ENCODE measurements at places on chromosomes 7 and 10.
A peak's percentile ranks its signal among the peaks of the same experiment; 100 is the strongest.

GRCh38 chr7:127437837-127438236 lies 45.3 kb upstream of the ZNF800 start:
- no peak for DNase-seq

GRCh38 chr10:111598433-111599059 lies 521.7 kb downstream of the ADRA2A start:
- DNase-seq = peak; percentile 49

DNA sequence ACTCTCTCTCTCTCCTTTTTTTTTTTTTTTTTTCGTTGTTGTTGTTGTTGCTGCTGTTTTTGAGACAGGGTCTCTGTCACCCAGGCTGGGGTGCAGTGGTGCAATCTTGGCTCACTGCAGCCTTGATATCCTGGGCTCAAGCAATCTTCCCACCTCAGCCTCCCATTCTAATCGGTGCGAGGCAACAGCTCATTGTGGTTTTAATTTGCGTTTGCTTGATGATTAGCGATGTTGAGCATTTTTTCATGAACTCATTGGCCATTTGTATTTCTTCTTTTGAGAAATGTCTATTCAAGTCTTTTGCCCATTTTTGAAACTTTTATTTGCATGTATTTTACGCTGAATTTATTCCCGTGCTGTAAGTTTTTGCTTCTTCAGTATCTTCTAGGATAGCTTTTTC lies 13.3 kb upstream of the ZC3HAV1L start:
- peak; percentile 45 for DNase-seq

GRCh38 chr10:97689559-97690020 lies 2.5 kb upstream of the AVPI1 start:
- DNase-seq = peak; percentile 85

GRCh38 chr10:131093795-131094366 lies 217.6 kb downstream of the TCERG1L start:
- no peak for DNase-seq

GRCh38 chr7:27146491-27147198 lies 929 bp downstream of the HOXA6 start:
- no peak for DNase-seq

DNA sequence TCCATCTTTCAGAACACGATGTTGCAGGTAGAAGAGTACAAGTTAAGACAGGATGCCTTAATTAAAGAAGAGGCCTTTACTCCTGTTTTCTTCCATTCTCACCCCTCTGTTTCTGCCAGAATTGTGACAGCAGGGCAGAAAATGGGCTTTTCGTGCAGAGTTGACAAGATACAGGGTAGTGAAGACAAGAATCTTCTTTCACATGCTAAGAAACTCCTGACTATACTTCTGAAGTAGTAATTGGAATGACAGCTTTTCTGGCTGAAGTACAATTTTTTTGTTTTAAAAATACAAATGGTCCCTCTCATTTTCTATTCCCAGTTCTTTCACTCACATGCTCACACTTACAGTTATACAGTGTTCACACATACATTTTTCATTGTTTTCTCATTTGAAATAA lies 22.1 kb downstream of the HDAC9 start:
- no peak for DNase-seq

GRCh38 chr10:132167976-132168375 lies 18.8 kb upstream of the DPYSL4 start:
- no peak for DNase-seq

DNA sequence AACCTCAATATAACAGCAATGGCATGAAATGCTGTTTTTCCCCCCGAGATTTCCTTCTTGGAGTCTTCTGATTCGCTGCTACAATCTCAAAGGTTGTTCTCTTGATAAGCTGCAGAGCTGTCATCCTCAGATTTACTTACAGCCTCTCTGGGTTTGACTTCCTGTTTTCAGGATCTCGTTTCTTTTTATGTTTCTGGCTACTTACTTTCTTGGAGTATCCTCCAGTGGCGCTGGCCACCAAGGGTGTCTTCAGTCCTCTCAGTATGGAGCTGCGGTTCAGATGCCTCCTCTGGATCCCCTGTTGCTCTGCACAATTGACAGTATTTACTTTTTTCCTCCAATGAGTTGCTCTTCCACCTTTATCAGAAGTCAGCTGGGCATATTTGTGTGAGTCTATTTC lies 152.0 kb upstream of the TMEM72 start:
- DNase-seq = no peak

- DNase-seq = no peak
Observed at GRCh38 chr10:45160271-45160670, 155.1 kb downstream of the OR13A1 start.

DNA sequence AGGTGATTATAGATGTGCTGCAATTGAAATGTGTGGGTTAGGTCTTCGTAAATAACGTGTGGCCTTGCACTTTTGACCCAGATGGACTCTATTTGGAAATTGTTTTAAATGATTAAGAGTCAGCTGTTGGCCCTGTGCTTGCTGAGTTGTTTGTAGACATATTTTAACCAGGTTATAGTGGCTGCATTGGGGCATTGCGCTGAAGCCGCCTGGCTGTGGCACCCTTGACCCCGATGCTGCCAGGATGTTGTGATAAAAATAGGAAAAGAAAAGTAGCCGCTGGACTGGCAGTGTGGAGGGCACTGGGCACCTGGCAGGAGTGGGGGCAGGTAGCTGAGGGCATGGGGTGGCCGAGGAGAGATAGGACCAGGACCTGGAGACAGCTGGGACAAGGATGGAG lies 13.4 kb downstream of the LRRC27 start:
- no peak for DNase-seq

- no peak for DNase-seq
Observed at GRCh38 chr7:148337246-148337965, 253.2 kb upstream of the C7orf33 start.

GRCh38 chr7:158682456-158682855 lies 22.1 kb downstream of the NCAPG2 start:
- no peak for DNase-seq

DNA sequence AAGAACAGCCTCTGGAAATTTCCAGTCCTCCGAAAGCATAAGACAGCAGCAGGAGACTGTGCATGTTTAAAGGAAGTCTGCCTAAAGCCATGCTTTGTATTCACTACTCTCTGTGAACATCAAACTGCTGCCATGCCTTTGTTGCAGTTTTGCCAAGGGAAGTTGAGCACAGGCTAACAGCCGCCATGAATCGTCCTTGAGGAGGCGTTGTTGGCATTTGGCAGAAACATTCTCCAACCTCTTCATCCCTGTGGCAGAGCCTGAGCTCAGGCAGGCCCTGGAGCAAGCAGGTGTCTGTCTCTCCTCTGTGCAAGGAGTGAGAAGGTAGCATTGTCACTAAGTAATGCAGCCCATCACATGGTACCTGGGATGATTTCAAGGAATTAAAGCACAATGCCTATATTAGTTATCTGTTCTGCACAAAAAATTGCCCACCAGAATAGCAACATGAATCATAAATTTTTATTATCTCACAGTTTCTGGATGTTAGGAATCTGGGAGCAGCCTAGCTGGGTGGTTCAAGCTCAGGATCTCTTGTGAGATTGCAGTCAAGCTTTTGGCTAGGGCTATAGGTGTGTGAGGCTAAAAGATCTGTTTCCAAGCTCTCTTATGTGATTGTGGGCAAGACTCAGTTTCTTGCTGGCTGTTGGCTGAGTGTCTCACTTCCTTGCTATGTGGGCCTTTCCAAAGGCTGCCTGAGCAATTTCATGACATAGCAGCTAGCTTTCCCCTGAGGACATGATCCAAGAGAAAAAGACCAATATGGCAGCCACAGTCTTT lies 46.5 kb upstream of the KIAA1217 start:
- DNase-seq = no peak

DNA sequence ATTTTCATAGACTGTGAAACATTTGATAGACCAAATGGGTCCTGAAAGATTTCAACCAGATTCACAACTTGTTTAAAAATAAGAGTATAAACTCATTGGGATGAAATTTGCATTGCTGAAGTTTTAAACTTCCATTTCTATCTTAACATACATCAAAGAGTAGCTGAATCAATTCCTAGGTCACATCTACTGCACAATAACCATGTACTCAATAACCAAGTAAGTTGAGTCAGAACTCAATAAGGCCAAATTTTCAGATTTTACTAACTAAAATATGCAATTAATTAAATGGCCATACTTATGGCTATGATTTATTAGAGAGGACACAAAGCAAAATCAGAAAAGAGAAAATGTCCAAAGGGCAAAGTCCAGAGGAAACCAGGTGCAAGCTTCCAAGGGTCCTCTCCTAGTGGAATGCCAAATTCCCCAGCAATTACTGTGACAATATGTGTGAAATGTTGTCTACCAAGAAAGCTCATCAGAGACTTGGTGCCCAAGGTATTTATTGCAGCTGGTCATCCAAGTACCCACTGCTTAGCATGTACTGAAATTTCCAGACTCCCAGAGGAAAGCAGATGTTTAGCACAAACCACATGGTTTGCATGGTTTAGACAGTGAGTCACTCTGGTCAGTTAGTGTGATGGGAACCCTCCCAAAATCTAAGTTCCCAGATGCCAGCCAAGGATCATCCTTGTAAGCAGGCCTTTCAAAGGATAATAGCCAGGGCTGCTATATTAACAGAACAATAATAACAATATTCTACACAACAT lies 238.9 kb downstream of the IPMK start:
- DNase-seq = no peak

- peak; percentile 49 for DNase-seq
Observed at GRCh38 chr10:103592186-103593021, 98.9 kb downstream of the NEURL1 start.

- DNase-seq = no peak
Observed at GRCh38 chr10:70912556-70912955, 24.2 kb upstream of the PCBD1 start.

- DNase-seq = peak; percentile 12
Observed at GRCh38 chr10:60654813-60655464, 123.3 kb upstream of the CDK1 start.

DNA sequence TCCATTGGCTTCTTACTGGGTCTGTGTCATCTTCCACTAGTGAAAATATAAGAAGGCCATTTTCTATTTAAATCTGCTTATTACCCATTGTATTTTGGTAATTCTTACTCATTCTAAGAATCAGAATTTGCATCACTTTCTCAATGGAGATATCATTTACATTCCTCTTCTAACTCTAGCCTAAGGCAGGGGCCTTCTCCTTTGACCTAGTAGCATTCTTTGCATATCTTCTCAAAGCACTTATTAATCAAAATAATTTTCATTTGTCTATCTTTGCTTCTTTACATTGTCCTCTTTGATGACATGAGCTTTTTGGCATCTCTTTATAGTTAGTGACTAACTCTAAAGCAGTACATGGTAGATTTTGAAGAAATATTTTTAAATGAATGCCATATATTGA lies 400.9 kb upstream of the SEMA3D start:
- no peak for DNase-seq

- no peak for DNase-seq
Observed at GRCh38 chr7:117068511-117069145, 115.3 kb downstream of the ST7 start.

- no peak for DNase-seq
Observed at GRCh38 chr10:63388421-63389031, 77.3 kb downstream of the JMJD1C start.

DNA sequence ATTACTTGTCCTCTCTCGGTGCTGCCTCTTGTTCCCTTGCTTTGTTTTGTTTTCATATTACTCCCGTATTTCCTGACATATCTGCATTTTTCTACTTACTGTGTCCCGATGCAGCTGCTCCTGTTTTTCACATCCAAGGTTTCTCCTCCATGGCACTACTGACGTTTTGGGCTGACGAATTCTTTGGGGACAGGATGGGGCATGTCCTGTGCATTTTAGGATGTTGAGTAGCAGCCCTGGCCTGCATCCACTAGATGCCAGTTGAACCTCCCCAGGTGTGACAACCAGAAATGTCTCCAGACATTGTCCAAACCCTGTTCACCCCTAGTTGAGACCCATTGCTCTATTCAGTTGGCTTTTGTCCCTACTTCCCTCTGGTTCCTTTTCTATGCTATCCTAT lies 12.4 kb downstream of the ZNF789 start:
- no peak for DNase-seq

DNA sequence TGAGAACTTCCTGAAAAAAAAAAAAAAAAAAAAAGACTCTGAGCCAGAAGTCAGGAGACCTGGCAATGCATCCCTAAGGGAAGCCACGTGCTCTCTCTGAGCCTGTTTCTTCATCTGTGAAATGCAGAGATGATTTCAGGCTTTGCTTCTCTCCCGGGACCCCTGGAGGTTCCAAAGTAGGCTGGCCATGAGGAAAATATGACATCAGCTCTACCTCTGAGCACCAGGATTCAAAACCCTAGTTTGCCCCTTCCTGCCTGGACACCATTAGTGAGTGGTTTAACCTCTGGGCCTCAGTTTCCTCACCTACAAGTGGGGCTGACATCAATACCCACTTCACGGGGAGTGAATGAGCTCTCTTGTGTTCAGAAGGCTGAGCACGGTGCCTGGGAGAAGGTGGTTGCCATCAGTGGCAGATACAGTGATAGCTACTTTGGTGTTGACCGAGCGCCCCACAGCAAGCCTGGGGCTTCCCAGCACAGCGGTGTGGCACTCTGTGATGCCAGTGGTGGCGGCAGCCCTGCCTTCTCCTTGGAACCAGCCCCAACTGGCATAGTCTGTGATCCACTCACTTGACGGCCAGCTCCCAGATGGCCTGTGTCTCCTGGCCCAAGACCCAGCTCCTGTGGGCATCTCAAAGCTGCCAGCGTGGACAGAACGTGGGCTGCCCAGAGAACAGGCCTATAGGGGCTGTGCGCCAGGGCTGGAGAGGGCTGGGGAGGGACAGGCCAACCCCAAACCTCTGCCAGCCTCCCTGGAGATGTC lies 153.1 kb upstream of the UNC5B start:
- DNase-seq = no peak

GRCh38 chr7:108660465-108660864 lies 90.8 kb downstream of the DNAJB9 start:
- peak; percentile 3 for DNase-seq
